ENCODE measurements at places on chromosomes 3 and 15. TPM values are rescaled to one million over a fixed set of nuclear protein-coding genes. Genes with fewer than 3 reads are reported as not detected.

DNA sequence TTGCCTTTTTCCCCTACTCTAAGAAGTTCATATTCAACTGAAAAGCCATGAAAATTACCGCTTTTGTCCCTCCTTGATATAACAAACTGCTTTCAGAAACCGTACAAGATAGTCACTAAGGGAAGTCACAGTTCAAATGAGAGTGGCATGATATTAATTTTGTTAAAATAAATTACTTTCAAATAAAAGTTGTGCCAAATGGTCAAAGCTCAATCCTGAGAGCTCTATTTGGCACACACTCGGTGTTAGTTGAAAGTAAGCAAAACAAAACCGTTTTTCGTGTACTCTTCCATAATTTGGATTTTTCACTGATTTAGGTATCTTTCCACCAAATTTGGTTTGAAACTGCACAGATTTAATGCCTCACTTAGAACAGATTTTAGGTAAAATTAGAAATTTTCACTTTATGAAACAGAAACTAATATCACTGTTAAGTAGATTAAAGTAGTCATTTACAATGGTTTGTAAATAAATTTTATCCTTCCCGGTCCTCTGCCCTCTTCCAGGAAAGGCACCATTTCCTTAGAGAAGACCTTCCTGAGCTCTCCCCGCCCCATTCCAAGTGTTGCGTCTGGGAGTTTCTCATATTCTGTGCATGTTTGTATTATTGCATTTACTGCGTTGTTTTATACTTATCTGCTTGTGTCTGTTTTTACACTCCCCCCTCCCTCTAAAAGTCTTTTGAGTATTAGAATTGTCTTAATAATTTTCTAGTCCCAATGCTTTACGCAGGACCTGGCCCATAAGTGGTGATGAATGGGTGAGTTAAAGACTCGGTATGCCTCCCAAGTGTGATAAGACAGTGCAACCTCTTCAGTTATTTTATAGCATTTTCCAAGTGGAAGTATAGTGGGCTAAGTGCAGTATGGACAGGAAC is 853 bp downstream of the TCAIM start:
- DNase-seq, result no peak

Gene ROBO2
- total RNA-seq, result 0.43 TPM

Gene NTRK3
- total RNA-seq, result 0.43 TPM

GRCh38 chr3:16932877-16933276 is 48.1 kb downstream of the PLCL2 start:
- no peak for DNase-seq

Gene RAF1
- 55.7 TPM for total RNA-seq

Gene KLHL40
- total RNA-seq, result not detected

DNA sequence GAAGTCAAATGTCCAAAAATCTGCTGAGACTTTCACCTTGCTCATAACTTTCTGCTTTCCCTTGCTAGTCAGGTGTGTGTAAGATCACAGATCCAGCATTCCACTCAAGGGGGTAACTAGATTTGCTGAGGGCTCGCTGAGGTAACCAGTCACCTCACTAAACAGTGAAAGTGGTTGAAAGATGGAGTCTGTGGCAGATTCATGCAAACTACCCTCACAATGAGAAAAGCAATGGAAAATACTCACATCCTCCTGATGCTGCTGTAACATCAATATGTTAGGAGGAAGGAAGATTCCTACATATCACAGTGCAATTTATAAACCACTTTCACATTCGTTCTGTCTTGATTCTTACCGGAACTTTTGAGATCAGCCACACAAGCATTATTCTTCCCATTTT is 174.3 kb upstream of the BCL6 start:
- no peak for DNase-seq

GRCh38 chr3:12116870-12117269 is 41.8 kb downstream of the TIMP4 start:
- no peak for DNase-seq
